ENCODE measurements at places on chromosomes 4 and X. TPM values are rescaled to one million over a fixed set of nuclear protein-coding genes. Genes with fewer than 3 reads are reported as not detected.

MAP3K15 gene
- 1.7 TPM for total RNA-seq

SLC9B1 gene
- total RNA-seq, result 1.6 TPM

DNA sequence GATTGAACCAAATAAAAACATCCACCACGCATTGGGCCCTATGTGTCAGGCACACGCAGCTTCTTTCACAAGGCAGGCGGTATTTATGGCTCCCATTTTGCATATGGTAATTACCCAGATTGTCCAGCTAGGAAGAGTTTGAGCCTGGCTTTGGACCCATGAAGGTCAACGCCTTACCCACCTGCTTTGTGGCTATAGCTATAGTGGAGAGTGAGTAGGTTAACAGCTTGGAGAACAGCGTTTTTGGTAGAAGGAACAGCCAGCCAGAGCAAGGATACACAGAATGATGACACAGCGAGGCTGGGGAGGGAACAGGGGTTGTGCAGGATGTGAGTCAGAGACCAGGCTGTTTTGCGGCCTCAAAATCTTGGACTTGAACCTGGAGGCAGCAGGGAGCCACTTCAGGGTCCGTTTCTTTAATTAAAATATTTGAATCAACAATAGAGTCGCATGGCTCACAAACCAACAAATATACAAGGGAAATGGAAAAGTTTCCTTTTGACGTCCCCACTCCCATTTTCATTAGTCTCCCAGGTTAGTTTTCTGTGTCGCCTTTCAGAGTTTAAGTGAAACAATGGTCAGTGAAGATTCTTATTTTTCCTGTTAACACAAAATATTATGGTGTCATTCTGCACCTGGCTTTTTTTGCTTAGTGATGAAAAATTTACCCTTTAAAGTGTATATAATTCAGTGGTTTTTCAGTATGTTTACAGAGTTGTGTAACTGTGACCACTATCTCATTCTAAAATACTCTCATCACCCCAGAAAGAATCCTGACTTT, 118.2 kb upstream of the STX18 start:
- no peak for DNase-seq

GRCh38 chrX:115896362-115896761, 274.2 kb upstream of the AGTR2 start:
- no peak for DNase-seq

- no peak for DNase-seq
Measured at GRCh38 chrX:54230435-54231148, 47.5 kb upstream of the FAM120C start.
